ENCODE measurements at places on chromosomes 2 and 18. TPM values are rescaled to one million over a fixed set of nuclear protein-coding genes. Genes with fewer than 3 reads are reported as not detected.

- H3K27me3 ChIP-seq = no peaks in the 10 kb centered on the region
- DNase-seq = no peak
- H3K36me3 ChIP-seq = no peaks in the 10 kb centered on the region
Measured at GRCh38 chr2:108619925-108620620, 85.8 kb downstream of the LIMS1 start.

- DNase-seq = no peak
- H3K36me3 ChIP-seq = no peaks in the 10 kb centered on the region
- no peaks in the 10 kb centered on the region for H3K27me3 ChIP-seq
- H3K4me3 ChIP-seq = no peak overlapping the region
- H3K27ac ChIP-seq = no peak overlapping the region
- H3K4me1 ChIP-seq = no peaks in the 10 kb centered on the region
Measured at GRCh38 chr2:151399981-151400380, 9.7 kb upstream of the RIF1 start.

DNA sequence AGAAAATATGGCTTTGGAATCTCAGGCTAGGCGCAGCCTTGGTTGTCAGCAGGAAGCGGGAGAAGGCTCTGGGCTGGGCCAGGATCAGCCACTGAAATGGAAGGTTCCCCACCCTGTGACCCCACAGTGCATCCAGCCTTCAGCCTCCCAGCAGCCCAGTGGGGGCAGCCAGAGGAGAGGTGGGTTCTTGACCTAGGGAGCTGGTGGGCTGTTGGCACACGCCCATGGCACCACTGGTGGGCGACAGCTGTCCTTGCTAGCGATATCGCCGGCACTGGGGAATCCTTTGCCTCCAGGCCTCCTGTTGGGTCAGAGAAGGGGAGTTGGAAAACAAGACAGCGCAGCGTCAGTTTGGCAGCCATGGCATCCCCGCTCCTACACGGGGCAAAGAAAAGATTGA is 92.4 kb downstream of the KLHL29 start:
- no peaks in the 10 kb centered on the region for H3K36me3 ChIP-seq
- H3K4me3 ChIP-seq = no peak overlapping the region
- H3K27me3 ChIP-seq = no peaks in the 10 kb centered on the region
- DNase-seq = no peak

- no peaks in the 10 kb centered on the region for H3K36me3 ChIP-seq
- H3K27ac ChIP-seq = no peak overlapping the region
- H3K4me3 ChIP-seq = no peak overlapping the region
- H3K27me3 ChIP-seq = no peaks in the 10 kb centered on the region
- no peak for DNase-seq
Measured at GRCh38 chr18:23036660-23037201, 98.6 kb upstream of the CABLES1 start.

DNA sequence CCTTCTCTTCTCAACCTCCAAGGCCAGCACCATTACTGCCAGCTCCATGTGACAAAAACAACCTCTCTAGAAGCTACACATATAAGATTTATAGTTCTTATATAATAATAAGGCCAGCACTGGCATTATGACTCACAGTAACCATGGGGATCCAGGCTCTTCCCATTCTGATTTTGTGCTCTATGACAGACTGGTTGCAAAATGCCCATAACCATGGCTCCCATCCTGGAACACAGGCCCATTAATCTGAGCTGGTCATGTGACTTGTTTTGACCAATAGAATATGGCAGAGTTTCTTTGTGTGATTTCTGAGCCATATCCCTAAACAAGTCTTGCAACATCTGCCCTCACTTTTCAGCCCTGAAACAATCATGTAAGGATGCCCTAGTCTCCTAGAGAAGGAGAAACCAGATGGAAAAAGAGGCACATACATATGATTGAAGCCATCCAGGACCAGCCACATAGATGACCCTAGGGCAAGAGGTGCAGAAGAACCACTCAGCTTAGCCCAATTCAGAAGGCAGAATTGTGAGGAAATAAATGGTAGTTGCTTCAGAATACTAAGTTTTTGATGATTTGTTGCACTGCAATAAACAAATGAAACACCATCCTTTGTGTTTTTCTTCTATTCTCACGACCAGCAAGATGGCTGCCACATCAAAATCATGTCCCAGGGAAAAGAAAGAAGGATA is 173.9 kb downstream of the SUCLG1 start:
- no peaks in the 10 kb centered on the region for H3K4me1 ChIP-seq
- no peak for DNase-seq
- no peaks in the 10 kb centered on the region for H3K27me3 ChIP-seq
- H3K27ac ChIP-seq = no peak overlapping the region

- H3K4me1 ChIP-seq = no peaks in the 10 kb centered on the region
- H3K36me3 ChIP-seq = no peaks in the 10 kb centered on the region
- H3K27ac ChIP-seq = peak overlapping the region; percentile 97
- H3K4me3 ChIP-seq = peak overlapping the region; percentile 98
Measured at GRCh38 chr18:21741562-21742314, 1.1 kb downstream of the MIB1 start.

- H3K27ac ChIP-seq = no peak overlapping the region
- no peak for DNase-seq
- H3K4me1 ChIP-seq = no peaks in the 10 kb centered on the region
- no peaks in the 10 kb centered on the region for H3K36me3 ChIP-seq
- no peak overlapping the region for H3K4me3 ChIP-seq
Measured at GRCh38 chr2:48200620-48201293, 294.5 kb upstream of the FBXO11 start.

DNA sequence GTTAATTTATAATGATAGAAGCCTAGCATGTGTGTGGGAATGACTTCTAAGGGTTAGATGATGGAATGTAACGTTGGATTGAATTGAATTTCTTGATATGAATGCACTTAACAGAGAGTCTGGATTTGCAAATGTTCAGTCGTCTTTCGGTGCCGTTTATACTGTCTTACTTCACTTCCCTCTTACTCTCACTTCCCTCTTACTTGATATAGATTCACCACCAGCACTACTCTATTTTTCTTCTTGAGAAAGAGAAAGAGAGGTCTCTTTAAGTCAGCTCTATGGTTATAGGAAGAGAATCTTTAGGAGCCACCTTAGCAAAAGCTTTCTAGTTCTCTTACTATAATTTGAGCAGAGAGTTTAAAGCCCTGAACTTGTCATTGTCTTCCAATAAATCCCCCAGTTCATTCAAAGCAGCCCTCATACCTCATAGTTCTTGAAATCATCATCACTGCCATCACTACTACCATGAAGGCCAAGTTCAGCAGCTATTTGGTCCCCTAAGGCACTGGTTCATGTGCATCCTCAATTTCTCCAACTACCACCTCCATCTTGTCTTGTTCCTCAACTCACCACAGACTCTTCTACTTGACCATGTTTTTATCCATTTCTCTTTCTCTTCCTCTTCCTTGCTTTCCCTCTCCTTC is 501.7 kb upstream of the TCF4 start:
- H3K27me3 ChIP-seq = no peaks in the 10 kb centered on the region
- no peak overlapping the region for H3K4me3 ChIP-seq
- no peak for DNase-seq
- no peak overlapping the region for H3K27ac ChIP-seq
- H3K36me3 ChIP-seq = no peaks in the 10 kb centered on the region

GRCh38 chr18:27366151-27366550 is 181.0 kb upstream of the CHST9 start:
- H3K4me3 ChIP-seq = no peak overlapping the region
- no peaks in the 10 kb centered on the region for H3K4me1 ChIP-seq
- DNase-seq = no peak
- no peaks in the 10 kb centered on the region for H3K27me3 ChIP-seq

DNA sequence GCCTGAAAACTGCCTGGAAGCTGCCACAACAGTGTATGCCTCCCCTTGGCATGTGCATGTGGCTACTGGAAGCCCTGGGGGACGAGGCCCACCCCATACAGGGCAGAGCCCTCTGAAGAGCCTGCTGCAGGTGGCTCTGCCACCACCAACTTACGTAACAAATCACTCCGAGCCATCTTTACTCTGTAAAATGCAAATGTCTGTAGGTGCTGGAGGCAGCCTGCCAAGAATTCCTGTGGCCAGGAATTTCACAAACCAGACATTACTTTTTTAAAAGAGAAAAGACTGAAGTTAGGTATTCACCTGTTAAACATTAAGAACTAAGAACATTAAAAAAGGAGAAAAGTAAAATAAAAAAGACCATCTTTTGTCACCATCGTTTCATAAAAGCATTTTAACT is 106.3 kb downstream of the GPR39 start:
- H3K36me3 ChIP-seq = no peaks in the 10 kb centered on the region
- H3K4me3 ChIP-seq = no peak overlapping the region
- H3K4me1 ChIP-seq = no peaks in the 10 kb centered on the region
- H3K27ac ChIP-seq = no peak overlapping the region
- DNase-seq = no peak

DNA sequence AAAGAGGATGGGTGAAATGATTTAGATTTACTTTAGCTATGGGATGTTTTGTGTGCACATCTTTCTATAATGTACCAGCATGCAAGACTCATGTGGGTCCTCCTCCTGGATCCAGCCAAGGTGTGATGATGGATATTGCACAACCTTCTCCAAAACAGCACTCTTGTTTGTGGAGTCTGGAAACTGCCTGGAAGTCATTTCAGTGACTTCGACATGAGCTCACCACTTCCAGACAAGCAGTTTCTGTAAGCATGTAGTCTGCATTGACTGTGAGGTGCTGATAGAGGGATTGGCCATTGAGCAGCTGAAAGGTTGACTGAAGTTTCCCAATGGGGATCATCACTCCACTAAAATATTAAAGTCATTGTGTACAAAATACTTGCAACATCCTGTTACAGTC is 154.0 kb downstream of the TRIB2 start:
- no peak overlapping the region for H3K27ac ChIP-seq
- H3K36me3 ChIP-seq = no peaks in the 10 kb centered on the region
- no peak overlapping the region for H3K4me3 ChIP-seq
- H3K4me1 ChIP-seq = no peaks in the 10 kb centered on the region

- no peak overlapping the region for H3K27ac ChIP-seq
- H3K4me1 ChIP-seq = no peaks in the 10 kb centered on the region
- no peak for DNase-seq
- H3K36me3 ChIP-seq = no peaks in the 10 kb centered on the region
- no peaks in the 10 kb centered on the region for H3K27me3 ChIP-seq
- no peak overlapping the region for H3K4me3 ChIP-seq
Measured at GRCh38 chr18:57095884-57096283, 51.0 kb upstream of the BOD1L2 start.

DNA sequence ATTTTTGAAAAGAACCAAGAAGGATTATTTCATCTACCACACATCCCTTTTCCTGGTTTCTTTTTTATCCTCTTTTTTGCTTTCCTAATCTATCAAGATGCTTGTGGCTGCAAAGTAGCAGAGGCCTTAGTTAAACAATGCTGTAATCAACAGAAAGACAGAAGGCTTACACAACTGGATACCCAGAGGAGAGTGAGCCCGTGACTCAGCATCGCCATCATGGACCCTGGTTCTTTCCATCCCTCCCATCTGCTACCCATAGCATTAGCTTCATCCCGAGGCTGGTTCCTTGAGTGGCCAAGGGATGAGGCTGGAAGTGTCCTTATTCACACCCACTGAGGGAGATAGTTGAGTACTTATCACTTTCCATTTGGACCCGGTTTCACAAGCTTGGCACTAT is 7.5 kb upstream of the HAAO start:
- no peak for DNase-seq
- no peak overlapping the region for H3K4me3 ChIP-seq
- H3K27me3 ChIP-seq = no peaks in the 10 kb centered on the region
- H3K4me1 ChIP-seq = no peaks in the 10 kb centered on the region
- H3K36me3 ChIP-seq = no peaks in the 10 kb centered on the region
- H3K27ac ChIP-seq = no peak overlapping the region

- H3K27ac ChIP-seq = no peak overlapping the region
- H3K27me3 ChIP-seq = no peaks in the 10 kb centered on the region
- H3K4me3 ChIP-seq = no peak overlapping the region
- no peaks in the 10 kb centered on the region for H3K4me1 ChIP-seq
Measured at GRCh38 chr18:60534538-60534937, 162.0 kb upstream of the MC4R start.

DNA sequence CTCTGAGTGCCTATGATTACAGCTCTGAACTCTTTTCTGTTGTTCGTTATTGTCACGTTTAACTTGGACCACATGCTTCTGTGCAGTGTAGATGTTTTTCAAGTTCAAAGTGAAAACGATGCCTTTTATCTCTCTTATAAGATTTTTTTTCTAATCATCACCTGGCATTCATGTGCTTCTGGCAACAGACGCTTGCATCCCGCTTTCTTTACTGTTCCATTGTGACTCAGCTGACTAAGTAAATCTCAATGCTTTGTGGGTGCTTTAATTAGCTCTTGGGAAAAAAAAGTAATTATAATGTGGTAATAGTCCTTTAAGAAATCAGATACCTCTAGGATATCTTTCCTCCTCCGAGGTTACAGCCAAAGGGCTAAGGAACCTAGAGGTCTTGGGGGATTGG is 31.2 kb upstream of the RMP24 start:
- no peak overlapping the region for H3K4me3 ChIP-seq
- H3K36me3 ChIP-seq = no peaks in the 10 kb centered on the region
- no peak overlapping the region for H3K27ac ChIP-seq
- H3K4me1 ChIP-seq = no peaks in the 10 kb centered on the region
- no peak for DNase-seq

- H3K4me3 ChIP-seq = no peak overlapping the region
- no peaks in the 10 kb centered on the region for H3K36me3 ChIP-seq
- H3K27ac ChIP-seq = no peak overlapping the region
- no peaks in the 10 kb centered on the region for H3K27me3 ChIP-seq
- DNase-seq = no peak
- no peaks in the 10 kb centered on the region for H3K4me1 ChIP-seq
Measured at GRCh38 chr18:59008302-59008974, 131.2 kb upstream of the SEC11C start.

DNA sequence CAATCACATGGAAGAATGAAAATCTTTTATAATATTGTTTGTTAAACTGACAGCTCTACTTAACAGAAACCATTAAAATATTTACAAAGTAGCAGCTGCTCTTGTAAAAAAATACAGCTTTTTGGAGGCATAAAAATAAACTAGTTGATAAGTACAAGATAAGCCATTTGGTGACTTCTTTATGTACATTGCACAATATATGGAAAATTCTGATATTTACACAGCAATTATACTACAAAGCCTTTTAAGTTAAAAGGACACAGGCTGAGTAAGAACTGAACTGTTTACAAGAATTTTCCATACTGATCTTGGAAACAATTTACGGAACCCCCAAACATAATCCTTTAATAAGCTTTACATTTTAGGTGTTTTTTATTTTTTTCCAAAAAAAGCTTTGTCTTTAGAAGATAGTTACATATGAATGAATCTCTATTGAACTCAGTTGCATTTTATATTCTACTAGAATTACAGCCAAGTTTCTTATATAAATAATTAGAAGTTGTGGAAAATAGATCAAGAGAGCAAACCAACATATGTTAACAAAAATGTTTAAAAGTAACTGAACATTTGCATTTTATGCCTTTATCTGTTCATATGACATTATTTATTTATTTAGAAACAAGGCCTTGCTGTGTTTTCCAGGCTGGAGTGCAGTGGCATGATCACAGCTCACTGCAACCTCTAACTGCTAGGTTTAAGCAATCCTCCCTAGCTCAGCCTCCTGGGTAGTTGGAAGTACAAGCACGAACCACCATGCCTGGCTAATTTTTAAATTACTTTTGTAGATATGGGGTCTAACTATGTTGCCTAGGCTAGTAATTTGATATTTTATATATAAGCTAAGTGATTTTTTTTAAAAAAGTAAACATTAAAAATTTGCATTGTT is 142.5 kb downstream of the OTX1 start:
- H3K4me3 ChIP-seq = no peak overlapping the region
- H3K27ac ChIP-seq = no peak overlapping the region
- no peaks in the 10 kb centered on the region for H3K4me1 ChIP-seq
- H3K27me3 ChIP-seq = no peaks in the 10 kb centered on the region
- DNase-seq = no peak

The PSD4 gene
- total RNA-seq = 1.8 TPM

The LINC00305 gene
- 0.97 TPM for total RNA-seq

The C2orf78 gene
- not detected for total RNA-seq

The POTEC gene
- total RNA-seq = not detected

The AQP12B gene
- total RNA-seq = not detected

The LIMS4 gene
- total RNA-seq = 5.6 TPM
